Lower lobe of right lung (tissue), 2 donors: ENCODE measurements at places on chromosomes 5 and 9. TPM values are rescaled to one million over a fixed set of nuclear protein-coding genes. Genes with fewer than 3 reads are reported as not detected.
A peak's percentile ranks its signal among the peaks of the same experiment; 100 is the strongest.

The PCDHGA2 gene
- 2.7 TPM for total RNA-seq

The TXNDC8 gene
- not detected for total RNA-seq

The PCYOX1L gene
- total RNA-seq = 5.9 TPM

The FBP2 gene
- total RNA-seq = not detected

The ORM2 gene
- 3.1 TPM for total RNA-seq

The CARD19 gene
- 25.6 TPM for total RNA-seq

DNA sequence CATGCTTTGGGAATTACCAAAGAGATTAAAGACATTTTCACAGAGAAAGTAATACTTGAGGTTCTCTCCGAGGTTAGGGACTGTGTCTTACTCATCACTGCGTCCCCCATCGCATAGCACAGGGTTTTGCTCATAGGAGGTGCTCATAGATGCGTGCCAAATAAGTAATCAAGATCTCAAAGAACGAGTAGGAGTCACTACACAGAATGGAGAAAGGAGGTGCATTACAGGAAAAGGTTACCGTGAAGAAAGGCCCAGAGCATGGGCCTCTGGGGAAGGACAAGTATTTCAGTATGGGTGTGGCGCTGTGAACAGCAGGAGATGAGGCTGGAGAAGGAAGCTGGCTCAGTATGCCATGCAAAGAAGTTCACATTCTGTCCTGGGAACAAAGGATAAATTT lies 182.4 kb downstream of the ACTL7B start:
- no peak for DNase-seq

GRCh38 chr5:181222630-181223057 lies 437 bp upstream of the TRIM41 start:
- no peak for DNase-seq

- no peak for DNase-seq
Observed at GRCh38 chr5:91142819-91143218, 240.3 kb downstream of the ARRDC3 start.

- peak; percentile 51 for DNase-seq
Observed at GRCh38 chr9:128689820-128690683, 1.0 kb downstream of the SET start.

DNA sequence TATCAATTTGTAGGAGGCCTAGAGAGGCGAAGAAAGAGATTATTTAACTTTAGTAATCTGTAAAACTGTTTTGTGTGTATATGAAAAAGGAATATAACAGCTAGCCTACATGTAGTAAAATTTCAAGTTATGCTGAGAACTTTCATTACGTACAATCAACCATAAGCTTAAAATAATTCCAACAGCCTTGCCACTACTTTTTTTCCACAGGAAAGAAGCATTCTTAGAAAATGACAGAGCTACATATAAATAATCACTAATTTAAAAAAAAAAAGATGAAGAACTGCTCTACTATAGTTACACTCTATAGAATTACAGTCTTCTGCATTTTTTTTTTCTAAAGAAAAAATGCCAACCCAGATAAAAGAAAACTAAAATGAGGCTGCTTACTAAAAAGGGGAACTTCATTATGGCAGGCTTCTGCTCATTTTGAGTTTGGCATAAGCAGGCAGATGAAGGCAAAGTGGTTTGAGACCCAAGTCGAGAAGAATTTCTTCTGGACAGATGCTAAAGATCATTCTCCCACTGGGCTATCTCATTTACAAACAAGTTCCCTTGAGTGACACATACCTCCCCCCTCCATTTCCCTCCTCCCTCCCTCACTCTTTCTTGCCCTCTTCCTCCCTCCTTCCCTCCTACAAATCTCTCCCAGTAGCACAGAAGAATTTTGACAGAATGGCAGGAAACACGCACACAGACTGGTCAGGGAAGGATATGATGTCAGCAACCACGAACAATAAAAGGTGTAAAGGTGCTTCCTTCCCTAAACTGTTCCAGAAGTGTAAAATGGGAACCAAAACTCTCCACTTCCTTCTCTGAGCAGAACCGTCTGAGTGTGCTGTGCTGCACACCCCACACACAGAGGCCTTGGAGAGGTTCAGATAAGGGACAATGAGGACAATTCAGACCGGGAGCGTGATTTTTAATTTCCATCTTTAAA lies 56.1 kb downstream of the MEF2C start:
- DNase-seq = no peak

- no peak for DNase-seq
Observed at GRCh38 chr5:76855961-76856360, 6.1 kb downstream of the S100Z start.

GRCh38 chr5:136082390-136083193 lies 50.1 kb upstream of the SMAD5 start:
- peak; percentile 84 for DNase-seq

DNA sequence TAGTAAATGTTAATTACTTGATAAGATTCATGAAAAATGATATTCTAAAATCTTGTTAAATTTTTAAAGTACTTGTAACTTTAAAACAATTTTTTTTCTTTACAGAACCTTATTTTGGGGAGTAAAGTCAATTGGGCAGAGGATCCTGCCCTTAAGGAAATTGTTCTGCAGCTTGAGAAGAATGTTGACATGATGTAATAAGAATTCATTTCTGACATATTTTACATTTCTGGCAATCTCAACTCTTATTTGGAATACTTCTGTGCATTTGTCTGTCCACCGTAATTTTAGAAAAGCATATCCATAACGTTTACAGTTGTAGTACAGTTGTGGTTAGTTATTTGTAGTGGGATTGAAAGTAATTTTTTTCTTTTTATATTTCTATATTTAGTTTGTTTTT lies 20.2 kb downstream of the CENPH start:
- no peak for DNase-seq

DNA sequence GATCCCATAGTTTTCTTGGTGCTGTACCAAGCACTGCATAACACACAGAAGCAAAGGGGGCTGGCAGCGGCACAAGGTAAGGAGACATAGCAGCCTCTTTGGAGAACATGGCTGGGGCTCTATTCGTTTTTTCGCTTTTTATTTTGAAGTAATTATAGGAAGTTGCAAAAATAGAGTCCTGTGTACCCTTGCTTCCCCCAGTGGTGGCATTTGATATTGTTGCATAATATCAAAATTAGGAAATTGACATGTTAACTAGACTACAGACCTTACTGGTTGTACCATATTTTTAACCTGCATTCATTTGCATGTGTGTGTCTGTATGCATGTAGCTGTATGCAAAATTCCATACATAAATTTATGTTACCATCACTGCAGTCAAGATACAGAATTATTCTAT lies 6.6 kb upstream of the UBQLN1 start:
- no peak for DNase-seq

DNA sequence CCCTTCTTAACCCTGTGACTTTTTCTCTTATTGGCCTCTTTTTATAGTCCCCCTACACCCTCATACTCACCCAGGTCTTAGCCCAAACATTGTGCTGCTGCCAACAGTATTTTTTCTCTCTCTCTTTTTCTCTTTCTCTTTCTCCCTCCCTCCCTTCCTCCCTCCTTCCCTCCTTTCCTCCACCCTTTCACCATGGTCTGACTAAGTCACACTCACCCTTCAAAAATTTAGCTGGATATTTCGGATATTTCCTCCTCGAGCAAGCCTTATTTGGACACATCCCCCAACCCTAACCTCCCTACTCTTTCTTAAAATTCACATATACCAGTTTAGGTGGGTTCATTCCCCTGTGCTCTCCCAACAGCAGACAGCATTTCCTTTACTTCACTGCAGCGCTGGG lies 64.7 kb downstream of the FGF1 start:
- no peak for DNase-seq

GRCh38 chr5:173486355-173487225 lies 129.9 kb downstream of the BOD1 start:
- DNase-seq = no peak

DNA sequence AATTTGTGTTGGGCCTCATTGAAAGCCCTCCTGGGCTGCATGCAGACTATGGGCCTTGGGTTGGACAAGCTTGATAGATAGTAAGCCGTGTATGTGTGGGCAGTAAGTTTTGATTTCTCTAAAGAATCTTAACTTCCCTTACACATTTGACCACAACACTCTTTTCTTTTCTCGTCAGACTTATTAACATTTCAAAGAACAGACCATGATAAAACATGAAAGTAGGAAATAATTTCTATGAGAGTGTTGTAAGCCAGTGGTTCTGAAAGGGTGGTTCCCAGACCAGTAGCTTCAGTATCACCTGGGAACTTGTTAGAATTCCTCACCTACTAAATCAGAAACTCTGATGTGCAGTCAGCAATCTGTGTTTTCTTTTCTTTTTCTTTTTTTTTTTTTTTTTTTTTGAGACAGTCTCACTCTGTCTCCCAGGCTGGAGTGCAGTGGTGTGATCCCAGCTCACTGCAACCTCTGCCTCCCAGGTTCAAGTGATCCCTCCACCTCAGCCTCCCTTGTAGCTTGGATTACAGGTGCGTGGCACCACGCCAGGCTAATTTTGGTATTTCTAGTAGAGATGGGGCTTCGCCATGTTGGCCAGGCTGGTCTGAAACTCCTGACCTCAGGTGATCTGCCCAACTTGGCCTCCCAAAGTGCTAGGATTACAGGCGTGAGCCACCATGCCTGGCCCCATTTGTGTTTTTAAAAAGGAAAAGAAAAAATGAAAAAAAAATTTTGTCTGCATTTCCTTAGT lies 20.0 kb upstream of the GCNT1 start:
- DNase-seq = no peak

DNA sequence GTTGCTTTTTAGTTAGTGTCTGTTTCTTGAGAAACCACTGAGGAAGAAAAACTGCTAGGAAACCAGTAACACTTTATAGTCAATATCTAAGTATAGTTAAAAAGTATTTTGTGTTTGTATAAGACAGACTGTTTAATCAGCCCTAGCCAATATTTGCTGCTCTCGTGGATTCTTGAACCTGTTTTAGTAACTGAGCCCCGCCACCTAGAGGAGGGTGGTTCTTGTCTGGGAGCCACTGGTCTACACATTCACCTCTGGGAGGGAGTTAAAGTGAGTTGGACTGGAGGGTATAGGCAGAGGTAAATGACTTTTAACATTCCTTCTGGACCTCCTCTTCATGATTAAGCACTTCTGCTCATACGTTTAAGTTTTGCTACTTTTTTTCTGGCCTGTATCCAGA lies 117.2 kb downstream of the SPATA31D1 start:
- no peak for DNase-seq

- DNase-seq = no peak
Observed at GRCh38 chr9:16074963-16075362, 522.1 kb downstream of the CCDC171 start.
